ENCODE measurements at places on chromosomes 2 and 18.

- no peak for DNase-seq
These were observed 279.1 kb downstream of the ZEB2 start for GRCh38 chr2:144240656-144241339.

- no peak for DNase-seq
These were observed 114.8 kb downstream of the GAREM1 start for GRCh38 chr18:32355896-32356295.

DNA sequence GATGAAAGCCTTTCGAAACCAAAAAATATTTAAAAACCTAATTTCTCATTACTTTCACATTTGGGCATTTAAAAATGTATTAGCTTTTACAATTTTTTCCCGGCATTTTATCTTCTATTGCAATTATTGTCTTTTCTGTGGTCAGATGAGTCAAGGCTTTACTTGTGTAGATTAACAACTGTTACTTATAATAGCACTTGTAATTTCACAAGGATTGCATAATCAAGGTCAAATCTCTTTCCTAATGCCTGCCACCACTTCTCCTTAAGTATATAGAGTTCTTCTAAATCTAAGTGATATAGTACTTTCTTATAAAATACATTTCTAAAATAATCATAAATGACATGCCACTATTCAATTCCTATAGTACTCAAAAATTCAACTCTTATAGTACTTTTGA lies 67.2 kb downstream of the SLC8A1 start:
- DNase-seq: no peak

DNA sequence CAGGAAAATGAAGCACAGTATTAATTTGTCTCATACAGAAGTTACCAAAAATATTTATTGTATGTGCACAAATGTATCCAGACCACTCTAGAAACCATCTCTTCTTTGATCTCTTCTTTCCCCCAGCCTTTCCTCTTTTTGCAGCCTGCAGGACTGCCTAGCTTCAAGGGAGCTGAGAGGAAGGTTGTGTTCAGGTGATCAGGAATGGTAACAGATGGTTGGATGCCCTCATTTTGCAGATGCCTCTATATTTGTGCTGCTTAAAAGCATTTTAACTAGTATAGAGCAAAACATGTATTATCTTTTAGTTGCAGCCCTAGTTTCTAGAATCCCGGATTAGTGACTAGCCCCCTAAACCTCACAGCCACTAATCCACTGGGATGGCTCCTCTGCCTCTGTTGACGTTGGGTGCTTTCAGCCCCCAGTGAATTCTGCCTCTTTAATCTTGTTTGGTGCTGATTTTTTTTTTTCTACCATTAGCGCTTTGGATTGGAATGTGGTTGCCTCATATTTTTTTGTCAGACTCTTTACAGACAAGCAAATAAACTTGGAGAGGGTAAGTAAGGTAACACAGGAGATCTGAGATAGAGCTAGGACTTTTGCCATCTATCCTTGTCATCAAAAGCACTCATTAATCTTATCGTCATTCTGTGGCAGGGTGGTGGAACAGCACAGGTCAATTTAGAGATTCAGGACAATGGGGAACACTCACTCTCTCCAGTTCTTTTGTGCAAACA lies 103.8 kb upstream of the NDUFV2 start:
- DNase-seq: no peak

- no peak for DNase-seq
These were observed 74.6 kb downstream of the ASXL3 start for GRCh38 chr18:33652635-33653034.

Data from NCI-H1930 (cell line).